Stimulated activated CD8-positive, alpha-beta memory T cell treated with anti-CD3 and anti-CD28 coated beads, Interleukin-7, amount 100 ng/mL, for 24 hours (primary cell): ENCODE measurements at places on chromosomes 6 and 20.

- DNase-seq, result no peak
Measured at GRCh38 chr20:1443085-1443484, 23.6 kb downstream of the NSFL1C start.

DNA sequence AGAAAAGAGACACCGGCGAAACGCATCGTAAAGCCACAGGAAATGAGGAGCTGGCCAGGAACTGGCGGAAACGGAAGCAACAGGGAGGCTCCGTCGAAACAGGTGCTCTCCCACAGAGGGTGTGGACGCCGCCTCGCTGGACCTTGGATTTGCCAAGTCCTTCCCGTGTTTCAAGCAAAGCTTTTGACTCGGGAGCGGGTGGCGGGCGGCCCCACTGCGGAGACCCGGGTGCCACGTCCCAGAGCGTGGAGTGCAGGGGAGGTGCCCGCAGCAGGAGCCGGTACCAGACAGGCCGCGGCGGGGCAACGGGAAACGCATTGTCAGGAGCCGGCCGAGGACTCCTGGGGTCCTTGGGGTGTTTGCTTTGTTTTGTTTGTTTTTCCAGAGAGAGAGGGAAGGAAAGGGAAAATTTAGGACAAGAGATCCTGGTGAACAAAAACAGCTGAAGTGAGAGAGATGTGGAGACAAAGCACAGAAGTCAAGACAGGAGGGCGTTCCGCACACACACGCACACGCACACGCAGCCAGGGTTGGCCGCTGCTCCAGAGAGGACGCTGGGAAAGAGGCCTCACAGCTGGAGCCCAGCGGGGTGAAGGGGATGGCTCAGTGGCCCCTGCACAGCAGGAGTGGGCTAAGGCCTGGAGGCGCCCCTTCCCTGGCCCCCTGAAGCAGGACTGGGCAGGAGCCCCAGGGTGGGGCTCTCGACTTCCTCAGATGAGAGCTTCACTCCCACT is 50.9 kb upstream of the CHRNA4 start:
- DNase-seq, result no peak

- DNase-seq, result no peak
Measured at GRCh38 chr6:151400473-151400872, 9.1 kb upstream of the ZBTB2 start.

GRCh38 chr6:11784341-11784740 is 5.7 kb upstream of the ADTRP start:
- DNase-seq, result no peak

DNA sequence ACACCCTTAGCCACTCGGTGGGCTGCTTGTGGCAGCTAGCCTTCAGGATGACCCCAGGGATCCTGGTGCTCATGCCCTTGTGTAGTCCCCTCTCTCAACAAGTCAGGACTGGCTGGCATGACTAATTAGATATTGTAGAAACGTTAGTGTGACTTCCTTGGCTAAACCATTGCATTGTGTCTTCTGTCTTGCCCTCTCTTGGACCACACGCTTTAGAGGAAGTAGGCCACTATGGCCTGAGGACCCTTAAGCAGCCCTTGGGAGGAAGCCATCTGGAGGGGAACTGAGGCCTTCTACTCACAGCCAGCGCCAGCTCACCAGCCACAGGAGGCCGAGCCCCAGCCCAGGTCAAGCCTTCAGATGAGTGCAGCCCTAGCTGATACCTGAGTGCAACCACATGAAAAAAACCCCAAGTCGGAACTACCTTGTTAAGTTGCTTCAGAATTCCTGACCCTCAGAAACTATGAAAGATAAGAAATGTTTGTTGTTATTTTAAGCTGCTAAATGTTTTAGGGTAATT is 10.1 kb downstream of the ANGPT4 start:
- no peak for DNase-seq

DNA sequence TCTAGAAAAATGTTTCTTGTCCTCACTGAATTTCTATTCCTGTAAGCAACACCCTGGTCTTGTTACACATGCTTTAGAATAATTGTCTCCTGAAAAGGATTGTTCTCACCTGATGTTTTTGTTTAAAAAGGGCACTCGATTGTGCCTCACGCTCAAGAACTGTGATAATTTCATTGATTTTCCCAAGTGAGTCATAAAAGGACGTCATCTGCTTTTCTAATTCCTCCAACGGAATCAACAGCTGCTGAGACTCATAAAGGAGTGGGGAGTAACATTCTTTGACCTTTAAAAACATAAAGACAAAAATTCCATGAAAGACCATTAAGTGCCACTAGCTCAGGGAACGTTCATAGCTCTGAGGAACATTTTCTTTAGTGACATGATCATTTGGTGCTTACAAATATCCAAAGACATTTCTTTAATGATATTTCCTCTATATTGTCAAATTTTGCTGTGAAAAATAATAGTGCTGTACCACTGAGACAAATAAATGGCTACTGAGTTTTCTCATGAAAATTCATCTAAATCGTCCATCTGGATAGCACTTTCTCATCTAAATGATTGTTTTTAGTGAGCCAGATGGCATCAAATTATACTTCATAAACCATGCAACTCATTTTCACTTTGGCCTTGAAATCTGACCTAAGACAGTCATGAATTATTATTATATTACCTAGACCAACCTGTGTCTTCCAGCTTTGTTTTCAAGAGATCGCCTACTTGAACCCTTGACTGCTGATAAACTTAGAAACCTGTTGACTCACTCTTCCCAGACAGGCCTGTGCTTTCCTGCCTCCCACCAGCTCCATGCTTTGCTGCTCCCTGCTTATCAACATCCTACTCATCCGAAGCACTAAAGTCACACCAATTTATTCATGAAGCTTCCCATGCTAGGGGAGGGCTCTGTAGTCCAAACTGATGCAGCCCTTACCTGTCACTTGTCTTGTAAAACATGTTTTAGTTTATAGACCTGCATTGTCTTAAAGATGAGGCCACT is 178.2 kb downstream of the SYNE1 start:
- no peak for DNase-seq

DNA sequence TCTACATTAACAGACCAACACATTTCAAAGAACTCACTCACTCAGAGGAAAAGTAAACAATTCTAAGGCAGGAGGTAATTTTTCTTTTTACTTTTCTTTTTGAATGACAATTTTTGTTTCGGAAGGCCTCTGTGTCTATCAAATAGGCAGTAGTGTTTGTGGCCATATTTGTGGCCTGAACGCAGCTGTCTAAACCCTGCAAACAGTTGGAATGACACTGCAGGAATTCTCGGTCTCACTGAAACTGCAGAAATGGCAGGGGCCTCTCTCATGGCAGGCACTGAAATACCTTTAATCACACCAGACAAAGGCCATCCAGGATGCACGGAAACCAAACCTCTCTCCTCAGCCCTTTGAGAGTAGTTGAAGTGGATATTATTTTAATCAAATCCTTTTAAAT is 30.4 kb downstream of the FYN start:
- no peak for DNase-seq

- no peak for DNase-seq
Measured at GRCh38 chr6:134374491-134375219, 56.7 kb upstream of the SGK1 start.

DNA sequence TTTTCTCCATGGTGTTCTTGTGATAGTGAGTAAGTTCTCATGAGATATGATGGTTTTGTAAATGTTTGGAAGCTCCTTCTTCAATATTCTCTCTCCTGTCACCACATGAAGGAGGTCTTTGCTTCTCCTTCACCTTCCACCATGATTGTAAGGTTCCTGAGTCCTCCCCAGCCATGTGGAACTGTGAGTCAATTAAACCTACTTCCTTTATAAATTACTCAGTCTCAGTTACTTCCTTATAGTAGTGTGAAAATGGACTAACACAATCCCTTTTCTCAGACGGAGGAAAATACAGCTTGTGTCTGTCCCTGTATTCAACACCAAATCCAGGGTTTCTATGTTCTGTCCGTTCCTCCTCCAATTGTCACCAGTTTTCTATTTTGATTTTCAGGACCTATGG is 181.0 kb downstream of the ALDH8A1 start:
- DNase-seq, result no peak

DNA sequence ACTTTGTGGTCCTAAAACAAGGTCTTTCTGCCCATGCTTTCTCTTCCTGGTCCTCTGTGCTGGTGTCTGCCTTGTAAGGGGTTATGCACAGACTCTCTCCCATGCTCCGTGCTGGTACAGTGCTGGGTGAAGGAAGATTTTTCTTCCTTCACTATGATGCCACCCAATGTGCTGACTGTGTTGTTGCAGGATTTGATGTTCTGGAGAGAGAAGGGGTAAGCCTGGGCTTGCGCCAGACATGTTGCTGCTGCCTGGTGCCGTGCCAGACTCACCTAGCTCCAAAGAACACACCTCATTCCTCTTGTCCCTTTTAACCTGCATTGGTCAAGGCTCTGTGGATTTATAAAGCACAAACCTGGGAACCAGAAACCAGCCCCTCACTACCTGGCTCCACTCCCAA is 28.4 kb upstream of the ARMH2 start:
- no peak for DNase-seq

DNA sequence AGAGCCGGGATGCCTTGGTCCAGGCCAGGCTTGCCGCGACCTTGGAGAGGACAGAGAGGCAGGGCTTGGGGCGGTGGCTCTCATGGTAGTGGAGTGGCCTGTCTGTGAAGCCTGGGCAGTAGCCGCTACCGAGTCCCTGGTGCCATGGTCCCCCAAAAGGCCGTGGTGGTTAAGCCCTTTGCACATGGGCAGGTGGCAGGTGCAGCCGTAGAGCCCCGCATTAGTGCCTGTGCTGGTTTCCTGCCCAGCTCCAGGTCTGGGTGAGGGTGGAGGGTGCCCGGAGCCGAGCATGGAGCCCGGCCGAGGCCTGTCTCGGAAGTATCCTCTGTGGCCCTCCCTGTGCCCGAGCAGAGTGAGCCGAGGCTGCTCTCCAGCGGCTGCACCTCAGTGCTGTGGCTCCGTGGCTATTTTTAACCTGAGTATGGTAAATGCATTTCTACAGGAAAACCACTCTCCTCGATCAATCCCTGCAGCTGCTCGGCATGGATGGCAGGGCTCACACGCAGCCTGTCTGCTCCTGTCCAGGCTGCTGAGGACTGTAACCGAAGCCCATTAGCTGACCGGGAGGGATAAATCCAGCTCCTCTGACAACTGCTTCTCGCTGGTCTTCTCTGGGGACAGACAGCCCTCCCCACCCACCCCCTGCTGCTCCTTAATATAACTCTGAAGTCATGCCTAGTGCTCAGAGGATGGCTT is 36.3 kb upstream of the GATA5 start:
- DNase-seq, result no peak

DNA sequence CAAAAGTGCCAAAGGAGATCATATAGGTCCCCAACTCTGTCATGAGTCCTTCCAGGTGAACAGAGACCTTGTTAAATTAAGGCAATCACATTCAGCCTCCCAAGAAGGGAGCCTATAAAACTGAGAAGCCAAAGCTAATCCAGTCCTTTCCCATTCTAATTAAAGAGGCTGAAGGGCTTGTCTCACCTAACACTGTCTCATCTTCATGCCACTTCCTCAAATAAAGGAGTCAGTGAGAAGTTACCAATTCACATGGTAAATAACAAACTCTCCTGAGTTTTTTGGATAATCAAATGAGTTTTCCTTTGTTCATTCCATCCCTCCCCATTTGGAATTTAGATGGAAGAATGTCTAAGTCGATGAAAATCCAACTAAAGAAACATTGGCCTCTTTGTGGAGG is 242.8 kb downstream of the UST start:
- DNase-seq, result no peak

GRCh38 chr6:89433252-89434149 is 549 bp downstream of the ANKRD6 start:
- no peak for DNase-seq

DNA sequence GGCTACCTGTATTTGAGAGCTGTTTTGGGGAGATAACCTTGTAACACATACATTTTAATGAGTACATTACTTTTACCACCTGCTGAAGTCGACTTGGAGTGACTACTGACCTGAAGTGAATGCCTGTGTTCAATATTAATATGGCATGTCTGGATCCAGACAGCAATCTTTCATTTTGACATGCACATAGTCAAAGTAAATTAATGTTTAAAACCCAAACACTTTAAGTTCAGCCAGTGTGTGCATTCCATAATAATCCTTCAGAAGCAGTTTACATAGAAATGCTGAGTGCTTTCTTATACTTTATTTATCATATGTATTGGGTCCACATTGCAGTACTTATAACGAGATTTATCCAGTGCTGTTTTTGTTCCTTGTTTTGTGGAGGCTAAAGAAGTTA is 38.0 kb downstream of the CDKAL1 start:
- no peak for DNase-seq

DNA sequence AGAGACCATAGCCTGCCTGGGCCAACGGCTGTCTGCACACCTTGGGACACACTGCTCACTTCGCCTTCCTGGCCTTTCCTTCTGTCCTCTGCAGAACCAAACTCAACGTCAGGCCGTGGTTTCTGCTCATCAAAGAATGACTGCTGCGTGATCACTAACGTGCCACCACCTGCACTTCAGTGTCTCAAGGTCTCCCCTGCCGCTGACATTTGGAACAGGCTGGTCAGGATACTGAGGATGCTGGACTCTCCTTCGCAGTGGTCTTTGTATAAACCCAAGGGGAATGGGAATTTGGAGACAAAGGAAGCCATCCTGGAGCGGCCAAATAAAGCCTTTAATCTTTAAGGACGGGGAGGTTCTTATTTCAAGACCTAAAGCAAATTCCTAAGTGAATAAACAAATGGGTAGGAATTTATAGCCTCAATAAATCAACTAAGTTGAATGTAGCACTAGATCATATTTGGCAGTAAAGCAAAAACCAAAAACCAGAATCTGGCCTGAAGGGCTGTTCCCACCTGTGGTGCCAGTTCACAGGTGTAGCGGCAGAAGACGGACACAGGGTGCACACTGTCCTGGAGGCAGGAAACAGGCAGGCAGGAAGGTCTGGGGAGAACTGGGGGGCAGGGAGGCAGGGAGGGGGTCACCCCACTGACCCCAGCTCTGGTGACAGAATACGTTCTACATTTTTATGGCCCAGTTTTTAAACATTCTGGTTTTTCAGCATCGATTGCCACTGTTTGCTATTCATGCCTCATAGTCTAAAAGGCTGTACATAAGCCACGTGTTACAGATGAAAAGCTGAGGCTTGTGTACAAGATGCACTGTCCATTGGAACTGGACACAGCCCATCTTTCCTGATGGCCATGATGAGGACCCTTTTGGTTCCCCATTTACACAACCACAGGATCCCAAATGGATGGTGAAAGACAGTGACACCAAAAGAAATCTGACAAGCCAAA is 36.6 kb downstream of the ABHD12 start:
- DNase-seq, result no peak

GRCh38 chr20:26276554-26277210 is 580.0 kb upstream of the ZNF337 start:
- DNase-seq, result no peak

DNA sequence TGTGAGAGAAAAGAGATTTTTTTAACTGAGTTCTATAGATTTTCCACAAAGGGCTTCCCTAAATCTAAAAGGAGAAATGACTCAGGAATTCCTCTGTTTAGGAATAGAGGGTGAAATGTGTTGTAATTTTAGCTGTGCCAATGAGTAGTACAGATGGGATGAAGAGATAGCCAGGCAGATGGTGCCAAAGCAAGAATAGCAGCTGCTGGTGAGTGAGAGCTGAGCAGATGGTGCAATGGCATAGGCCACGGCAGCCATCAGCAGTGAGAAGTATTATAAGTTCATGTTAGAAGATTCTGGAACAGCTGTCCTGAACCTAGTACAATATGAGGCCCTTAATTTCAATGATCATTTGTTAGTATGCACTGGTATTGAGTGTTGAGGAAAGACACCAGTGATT is 40.2 kb upstream of the CRISP1 start:
- no peak for DNase-seq
